Gastroesophageal sphincter (tissue), 4 donors: ENCODE measurements at places on chromosomes 7 and 10. TPM values are rescaled to one million over a fixed set of nuclear protein-coding genes. Genes with fewer than 3 reads are reported as not detected.

DNA sequence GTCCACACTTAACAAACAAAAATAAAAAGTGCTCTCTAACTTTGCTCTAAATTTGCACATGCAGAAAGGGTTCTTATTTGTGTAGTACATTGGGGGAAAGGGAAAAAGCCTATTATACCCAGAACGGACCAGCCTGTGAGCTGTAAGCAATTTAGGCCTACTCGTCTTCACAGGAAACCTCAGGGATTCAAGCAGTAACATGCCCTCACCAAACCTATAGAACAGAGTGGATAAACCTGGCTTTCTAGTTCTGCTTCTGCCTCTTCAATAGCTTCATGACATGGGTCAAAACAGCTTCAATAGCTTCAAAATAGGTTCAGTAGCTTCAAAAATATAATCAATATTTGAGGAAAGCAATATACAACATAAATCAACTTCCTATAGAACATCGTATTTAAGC is 163.7 kb downstream of the ARL4A start:
- H3K4me1 ChIP-seq: no peaks in the 10 kb centered on the region
- H3K4me3 ChIP-seq: no peak overlapping the region
- H3K36me3 ChIP-seq: no peaks in the 10 kb centered on the region
- H3K27ac ChIP-seq: no peak overlapping the region

- no peak overlapping the region for H3K27ac ChIP-seq
- H3K4me1 ChIP-seq: peaks cover 19% of the 10 kb centered on the region
- no peak overlapping the region for H3K4me3 ChIP-seq
- ATAC-seq: no peak
- no peaks in the 10 kb centered on the region for H3K27me3 ChIP-seq
These were observed 19.4 kb downstream of the SPOCK2 start for GRCh38 chr10:72068901-72069446.

The RTKN2 gene
- not detected for total RNA-seq

DNA sequence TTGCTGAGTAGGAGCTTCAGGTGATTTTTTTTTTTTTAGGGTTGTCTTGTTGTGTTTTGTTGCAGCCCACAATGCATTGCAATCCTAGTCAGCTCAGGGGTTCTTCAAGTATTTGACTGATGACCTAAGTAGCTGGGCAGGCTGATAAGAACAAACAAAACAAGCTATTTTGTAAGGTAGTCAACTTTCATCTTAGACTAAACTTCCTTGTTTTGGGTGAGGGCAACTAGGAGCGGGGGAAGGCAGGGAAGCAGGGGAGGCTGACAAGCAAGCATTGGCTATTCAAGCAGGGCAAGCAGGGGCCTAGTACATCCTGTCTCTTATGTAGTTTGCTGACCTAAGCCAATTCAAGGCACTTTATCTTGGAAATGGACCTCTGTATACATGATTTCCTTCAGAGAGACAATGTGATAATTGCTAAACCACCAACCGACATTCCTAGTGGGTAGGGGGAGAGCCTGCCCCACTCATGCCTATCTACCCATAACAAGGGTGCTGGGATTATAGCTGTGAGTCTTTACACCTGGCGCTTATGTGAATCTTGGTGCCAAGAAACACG is 163.3 kb upstream of the PRKCQ start:
- peaks cover 2% of the 10 kb centered on the region for H3K4me1 ChIP-seq
- no peaks in the 10 kb centered on the region for H3K27me3 ChIP-seq
- H3K4me3 ChIP-seq: no peak overlapping the region

- peaks cover 2% of the 10 kb centered on the region for H3K4me1 ChIP-seq
- H3K4me3 ChIP-seq: peak overlapping the region; percentile 99
- no peak for ATAC-seq
- peak overlapping the region; percentile 99 for H3K27ac ChIP-seq
These were observed 606 bp upstream of the RABGEF1 start for GRCh38 chr7:66739953-66740301.

DNA sequence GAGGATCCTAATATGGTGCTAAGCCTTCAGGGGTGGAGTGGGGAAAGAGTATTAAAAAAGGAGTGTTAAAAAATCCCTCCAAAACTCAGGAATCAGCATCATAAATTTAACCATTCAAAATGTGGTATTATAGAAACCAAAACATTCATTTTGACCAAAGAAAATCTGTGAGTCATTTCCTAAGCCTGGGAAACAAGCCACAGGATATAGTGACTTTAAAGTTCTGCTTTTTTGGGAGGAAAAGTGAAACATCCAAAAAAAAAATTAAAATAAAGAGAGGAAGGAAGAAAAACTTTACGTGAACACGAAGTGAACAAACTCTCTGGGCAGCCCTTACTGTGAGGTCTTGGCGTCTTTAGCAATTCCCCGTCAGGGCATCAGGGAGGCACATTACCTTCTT is 74.0 kb upstream of the GSDME start:
- peak overlapping the region; percentile 5 for H3K27ac ChIP-seq
- no peak for ATAC-seq
- H3K4me3 ChIP-seq: no peak overlapping the region
- H3K27me3 ChIP-seq: no peaks in the 10 kb centered on the region
- H3K36me3 ChIP-seq: no peaks in the 10 kb centered on the region
- H3K4me1 ChIP-seq: peaks cover 3% of the 10 kb centered on the region

GRCh38 chr7:144606261-144606660 is 202.8 kb upstream of the NOBOX start:
- H3K36me3 ChIP-seq: no peaks in the 10 kb centered on the region
- no peak overlapping the region for H3K27ac ChIP-seq
- no peak overlapping the region for H3K4me3 ChIP-seq
- H3K27me3 ChIP-seq: no peaks in the 10 kb centered on the region
- ATAC-seq: no peak
- H3K4me1 ChIP-seq: no peaks in the 10 kb centered on the region

DNA sequence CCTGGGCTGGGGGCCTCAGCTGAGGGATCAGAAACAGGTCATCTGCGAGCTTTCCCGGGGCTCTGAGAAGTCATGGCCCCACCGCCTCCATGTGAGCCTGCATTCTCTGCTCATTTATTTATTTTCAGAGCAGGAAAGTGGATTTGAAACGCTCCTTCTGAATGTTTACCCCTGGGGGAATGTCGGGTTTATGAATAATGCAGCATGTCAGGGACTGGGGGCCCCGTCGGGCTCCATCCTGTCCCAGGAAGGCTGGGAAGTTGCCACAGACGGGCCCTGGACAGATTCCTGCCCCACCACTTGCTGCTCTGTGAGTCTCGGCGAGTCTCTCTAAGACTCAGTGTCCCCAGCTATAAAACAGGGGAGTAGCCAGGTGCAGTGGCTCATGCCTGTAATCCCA is 11.9 kb upstream of the GTF2IRD1 start:
- no peak overlapping the region for H3K27ac ChIP-seq
- H3K4me3 ChIP-seq: no peak overlapping the region
- no peak for ATAC-seq
- no peaks in the 10 kb centered on the region for H3K4me1 ChIP-seq

The AKR1B15 gene
- not detected for total RNA-seq

DNA sequence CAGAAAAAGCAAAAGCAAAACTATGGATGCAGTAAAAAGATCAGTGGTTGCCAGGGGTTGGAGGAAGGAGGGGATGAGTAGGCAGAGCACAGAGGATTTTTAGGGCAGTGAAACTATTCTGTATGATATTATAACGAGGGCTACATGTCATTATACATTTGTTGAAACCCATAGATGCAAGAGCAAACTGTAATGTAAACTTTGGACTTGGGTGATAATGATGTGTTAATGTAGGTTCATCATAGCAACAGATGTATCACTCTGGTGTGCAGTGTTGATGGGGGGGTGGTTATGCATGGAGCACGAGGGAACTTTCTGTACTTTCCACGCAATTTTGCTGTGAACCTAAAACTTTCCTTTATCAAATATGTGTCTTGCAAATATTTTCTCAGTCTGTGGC is 23.2 kb downstream of the SLK start:
- H3K4me1 ChIP-seq: peaks cover 62% of the 10 kb centered on the region
- no peak overlapping the region for H3K4me3 ChIP-seq
- no peak for ATAC-seq
- H3K27ac ChIP-seq: no peak overlapping the region
- H3K36me3 ChIP-seq: no peaks in the 10 kb centered on the region

DNA sequence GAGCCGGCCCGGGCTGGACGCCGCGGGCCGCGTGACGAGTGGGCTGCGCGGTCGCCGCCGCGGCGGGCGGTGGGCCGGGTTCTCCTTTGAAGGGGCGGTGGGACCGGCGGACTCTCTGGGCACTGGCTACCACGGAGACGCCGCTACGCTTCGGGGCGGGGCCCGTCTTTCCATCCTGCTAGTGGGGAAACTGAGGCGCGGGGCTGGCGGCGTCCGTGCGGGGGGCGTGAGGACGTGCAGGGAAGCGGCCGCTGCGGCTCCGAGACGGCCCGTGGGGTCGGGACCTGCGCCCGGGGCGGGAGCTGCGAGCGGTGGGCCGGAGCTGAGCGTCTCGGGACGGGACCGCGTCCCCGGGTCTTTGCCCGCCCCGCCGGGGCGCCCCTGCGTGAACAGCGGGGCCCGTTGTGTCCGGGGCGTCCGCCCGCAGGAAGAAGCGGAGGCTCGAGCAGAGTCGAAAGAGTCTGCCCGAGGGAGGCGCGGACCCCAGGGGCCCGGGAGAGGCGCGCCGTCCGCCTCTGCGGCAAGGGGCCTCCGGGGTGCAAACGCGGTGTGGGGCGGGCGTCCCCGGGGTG is 548 bp upstream of the BNIP3 start:
- H3K36me3 ChIP-seq: no peaks in the 10 kb centered on the region
- H3K4me1 ChIP-seq: peaks cover 48% of the 10 kb centered on the region
- peak; percentile 8 for ATAC-seq

The PRR15 gene
- 0.35 TPM for total RNA-seq

- no peak overlapping the region for H3K4me3 ChIP-seq
- ATAC-seq: no peak
- H3K27me3 ChIP-seq: peaks cover 97% of the 10 kb centered on the region
- no peaks in the 10 kb centered on the region for H3K4me1 ChIP-seq
- no peaks in the 10 kb centered on the region for H3K36me3 ChIP-seq
- no peak overlapping the region for H3K27ac ChIP-seq
These were observed 4.4 kb upstream of the EN2 start for GRCh38 chr7:155453296-155454182.

- peak; percentile 65 for ATAC-seq
- H3K27me3 ChIP-seq: no peaks in the 10 kb centered on the region
- no peak overlapping the region for H3K4me3 ChIP-seq
- H3K27ac ChIP-seq: no peak overlapping the region
- no peaks in the 10 kb centered on the region for H3K36me3 ChIP-seq
These were observed 189.5 kb downstream of the CXCL12 start for GRCh38 chr10:44195112-44196007.

The LIPK gene
- not detected for total RNA-seq

- H3K27ac ChIP-seq: no peak overlapping the region
- no peak for ATAC-seq
- no peak overlapping the region for H3K4me3 ChIP-seq
- no peaks in the 10 kb centered on the region for H3K27me3 ChIP-seq
- H3K4me1 ChIP-seq: no peaks in the 10 kb centered on the region
These were observed 909.6 kb downstream of the REEP3 start for GRCh38 chr10:64430690-64431323.

The CLCN1 gene
- total RNA-seq: not detected

DNA sequence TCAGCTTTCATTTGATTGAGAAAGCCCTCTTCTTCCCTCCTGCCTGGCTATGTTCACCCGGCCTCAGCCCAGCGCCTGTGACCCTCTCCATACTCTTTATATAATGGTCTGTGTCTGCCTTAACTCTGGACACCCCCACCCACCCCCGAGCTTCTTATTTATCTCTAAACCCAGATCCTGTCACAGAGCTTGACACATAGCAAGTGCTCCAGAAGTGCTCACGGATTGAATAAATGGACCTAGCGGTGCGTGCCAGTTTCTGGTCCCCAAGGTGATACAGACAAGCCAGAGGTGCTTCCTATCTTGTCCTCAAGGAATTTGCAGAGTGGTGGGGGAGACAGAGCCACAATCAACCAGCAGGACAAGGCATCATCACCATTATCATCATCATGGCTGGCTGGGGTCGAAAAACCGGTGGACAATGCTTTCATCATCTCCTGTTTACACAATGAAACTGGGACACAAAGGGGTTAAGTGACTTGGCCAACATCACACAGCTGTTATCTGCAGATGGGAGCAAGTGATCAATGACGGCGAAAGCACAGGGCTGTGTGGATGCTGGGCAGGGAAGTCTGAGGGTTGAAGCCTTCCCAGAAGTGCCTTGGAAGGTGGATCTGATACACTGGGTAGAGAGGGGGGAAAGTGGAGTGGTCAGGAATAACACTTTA is 2.2 kb upstream of the LOXL4 start:
- H3K27ac ChIP-seq: peak overlapping the region; percentile 90
- no peak for ATAC-seq
- no peak overlapping the region for H3K4me3 ChIP-seq
- H3K27me3 ChIP-seq: no peaks in the 10 kb centered on the region
- peaks cover 52% of the 10 kb centered on the region for H3K4me1 ChIP-seq
- no peaks in the 10 kb centered on the region for H3K36me3 ChIP-seq

- no peaks in the 10 kb centered on the region for H3K36me3 ChIP-seq
- peak overlapping the region; percentile 47 for H3K4me3 ChIP-seq
- peaks cover 19% of the 10 kb centered on the region for H3K4me1 ChIP-seq
- peak overlapping the region; percentile 80 for H3K27ac ChIP-seq
- no peak for ATAC-seq
- H3K27me3 ChIP-seq: no peaks in the 10 kb centered on the region
These were observed 373.0 kb downstream of the RPS24 start for GRCh38 chr10:78406648-78407008.

GRCh38 chr7:66720561-66720960 is 20.0 kb upstream of the RABGEF1 start:
- no peak overlapping the region for H3K27ac ChIP-seq
- ATAC-seq: no peak
- no peaks in the 10 kb centered on the region for H3K27me3 ChIP-seq

DNA sequence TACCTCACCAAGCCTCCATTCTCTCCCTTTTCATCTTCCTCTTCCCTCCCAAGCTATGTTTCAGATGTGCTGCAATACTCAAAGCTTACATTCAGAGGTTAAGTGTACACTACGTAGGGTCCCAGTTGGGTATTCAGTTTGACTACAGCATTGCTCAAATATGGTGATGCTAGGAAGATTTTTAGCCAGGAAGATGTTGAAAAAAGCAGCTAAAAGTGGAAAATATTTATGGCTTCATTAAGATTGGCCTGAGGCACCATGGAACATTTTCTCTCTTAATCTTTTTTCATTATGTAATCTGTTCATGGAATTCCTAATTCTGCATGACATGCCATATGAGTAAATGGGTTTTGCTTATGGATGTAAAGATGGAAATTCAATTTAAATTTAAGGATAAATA is 72.0 kb upstream of the ABCB5 start:
- H3K27ac ChIP-seq: no peak overlapping the region
- no peaks in the 10 kb centered on the region for H3K27me3 ChIP-seq
- peaks cover 4% of the 10 kb centered on the region for H3K4me1 ChIP-seq
- no peak overlapping the region for H3K4me3 ChIP-seq

The IFIT1B gene
- not detected for total RNA-seq
